CD4-positive, alpha-beta T cell treated with Interleukin-1 beta for 1 hour (primary cell): ENCODE measurements at places on chromosomes 12 and 14.

GRCh38 chr14:105261781-105262180 lies 13.4 kb downstream of the BTBD6 start:
- no peak for DNase-seq

GRCh38 chr12:12774791-12775190 lies 10.7 kb upstream of the APOLD1 start:
- no peak for DNase-seq

DNA sequence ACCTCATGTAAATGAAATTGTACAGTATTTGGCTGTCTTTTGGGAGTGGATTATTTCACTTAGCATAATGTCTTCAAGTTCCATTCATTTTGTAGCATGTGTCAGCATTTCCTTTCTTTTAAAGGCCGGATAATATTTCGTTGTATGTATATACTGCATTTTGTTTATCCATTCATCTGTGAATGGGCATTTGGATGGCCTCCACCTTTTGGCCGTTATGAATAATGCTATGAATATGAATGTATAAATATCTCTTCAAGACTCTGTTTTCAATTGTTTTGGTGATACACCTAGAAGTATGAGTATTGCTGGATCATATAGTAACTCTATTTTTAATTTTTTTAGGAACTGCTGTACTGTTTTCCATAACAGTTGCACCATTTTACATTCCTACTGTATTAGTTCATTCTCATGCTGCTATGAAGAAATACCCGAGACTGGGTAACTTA lies 164.9 kb downstream of the DYRK2 start:
- no peak for DNase-seq

DNA sequence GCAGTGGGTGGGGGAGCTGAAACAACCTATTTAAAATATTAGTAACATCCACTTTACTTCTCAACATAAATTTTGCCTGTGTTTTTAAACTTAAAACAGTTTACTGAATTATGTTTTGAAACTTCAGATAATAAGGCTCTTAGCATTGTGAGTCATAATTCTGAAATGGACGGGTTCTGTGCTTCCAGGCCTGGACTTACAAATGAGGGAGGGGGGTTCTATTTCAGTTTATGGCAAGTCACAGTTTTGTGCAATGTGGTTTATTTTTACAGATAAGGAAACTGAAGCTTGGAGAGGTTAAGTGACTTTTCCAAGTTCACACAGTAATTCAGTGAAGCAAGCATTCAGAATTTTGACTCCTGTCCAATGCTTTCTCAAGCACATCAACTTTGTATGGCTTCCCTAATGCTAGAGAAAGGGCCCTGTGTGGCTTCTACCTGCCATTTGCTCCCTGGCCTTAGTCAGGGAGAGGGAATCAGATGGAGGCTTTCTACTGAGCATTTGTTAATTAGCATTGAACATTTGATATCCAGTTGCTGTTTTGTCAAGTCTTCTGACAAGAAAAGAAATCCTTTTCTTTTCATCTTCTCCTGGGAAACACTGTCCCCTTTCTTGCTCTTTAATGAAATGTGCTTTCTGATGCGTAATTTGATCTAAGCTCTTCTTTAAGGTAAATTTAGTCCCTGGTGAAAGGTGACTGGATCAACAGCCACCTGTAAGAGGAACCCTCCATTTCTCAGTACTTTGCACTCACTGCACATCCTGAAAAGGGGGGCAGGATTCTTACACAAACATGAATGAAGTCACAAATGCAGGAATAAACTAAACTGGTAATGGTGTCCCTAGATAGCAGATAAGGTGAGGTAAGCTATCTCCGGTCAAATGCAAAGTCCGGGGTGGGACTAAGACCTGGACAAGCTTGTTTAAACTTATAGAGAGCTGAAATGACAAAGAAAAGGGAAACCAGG lies 2.5 kb upstream of the SALL2 start:
- DNase-seq = no peak

DNA sequence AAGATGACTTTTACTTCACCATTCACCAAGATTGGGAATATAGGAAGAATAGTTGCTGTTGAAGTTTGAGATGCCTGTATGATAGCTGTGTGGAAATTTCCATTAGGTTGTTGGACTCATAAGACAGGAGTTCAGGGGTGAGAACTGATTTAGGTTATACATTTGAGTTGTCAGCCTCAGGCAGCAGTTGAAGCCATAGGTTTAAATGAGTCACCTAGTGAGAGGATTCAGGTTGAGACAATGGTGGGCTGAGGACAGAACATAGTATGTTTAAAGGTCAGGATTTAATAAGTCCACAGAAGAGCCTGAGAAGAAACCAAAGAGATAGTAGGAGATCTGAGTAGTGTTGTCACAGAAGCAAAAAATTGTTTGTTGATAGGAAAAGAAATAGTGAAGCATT lies 63.6 kb upstream of the MON2 start:
- no peak for DNase-seq

GRCh38 chr12:52656616-52657015 lies 4.6 kb upstream of the KRT2 start:
- DNase-seq = no peak
